DMS79 (cell line): ENCODE measurements at places on chromosomes 2 and 18.

GRCh38 chr2:101617188-101617587 is 80.3 kb upstream of the MAP4K4 start:
- no peak for DNase-seq

GRCh38 chr2:58137221-58137620 is 90.6 kb downstream of the VRK2 start:
- DNase-seq, result no peak

DNA sequence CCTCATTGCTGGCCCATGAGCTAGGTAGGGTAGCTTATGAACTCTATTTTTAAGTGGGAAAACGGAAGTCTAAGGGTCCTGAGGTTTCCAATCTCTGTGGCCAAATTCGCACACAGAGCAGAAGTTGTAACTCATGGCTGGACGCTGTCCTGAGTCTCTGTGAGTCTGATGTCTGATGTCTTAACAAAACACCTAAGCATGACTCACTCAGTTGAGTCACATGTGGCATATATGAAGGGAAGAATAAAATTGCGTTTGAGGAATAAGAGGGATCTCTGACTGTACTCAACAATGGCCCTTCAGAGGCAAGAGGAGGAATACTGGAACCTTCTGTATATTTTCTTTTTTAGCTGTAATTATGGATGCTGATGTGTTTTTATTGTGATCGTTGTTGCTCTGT is 569.7 kb downstream of the RIT2 start:
- DNase-seq, result no peak

DNA sequence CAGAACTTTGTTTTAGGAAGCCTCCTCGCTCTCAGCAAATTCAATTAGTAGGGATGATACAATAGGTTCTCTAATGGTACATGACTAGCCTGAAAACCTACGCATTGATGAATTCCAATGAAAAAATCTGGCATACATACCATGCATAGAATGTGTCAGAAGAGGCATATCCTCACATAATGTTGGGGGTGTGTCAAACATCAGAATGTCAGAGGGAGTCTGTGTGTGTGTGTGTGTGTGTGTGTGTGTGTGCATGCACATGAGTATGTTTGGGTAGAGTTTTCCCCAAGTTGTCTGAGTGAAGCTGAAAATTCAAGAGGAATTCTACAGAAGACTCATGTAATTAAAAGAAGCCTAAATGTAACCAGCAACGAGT is 78.5 kb downstream of the FIGN start:
- no peak for DNase-seq

DNA sequence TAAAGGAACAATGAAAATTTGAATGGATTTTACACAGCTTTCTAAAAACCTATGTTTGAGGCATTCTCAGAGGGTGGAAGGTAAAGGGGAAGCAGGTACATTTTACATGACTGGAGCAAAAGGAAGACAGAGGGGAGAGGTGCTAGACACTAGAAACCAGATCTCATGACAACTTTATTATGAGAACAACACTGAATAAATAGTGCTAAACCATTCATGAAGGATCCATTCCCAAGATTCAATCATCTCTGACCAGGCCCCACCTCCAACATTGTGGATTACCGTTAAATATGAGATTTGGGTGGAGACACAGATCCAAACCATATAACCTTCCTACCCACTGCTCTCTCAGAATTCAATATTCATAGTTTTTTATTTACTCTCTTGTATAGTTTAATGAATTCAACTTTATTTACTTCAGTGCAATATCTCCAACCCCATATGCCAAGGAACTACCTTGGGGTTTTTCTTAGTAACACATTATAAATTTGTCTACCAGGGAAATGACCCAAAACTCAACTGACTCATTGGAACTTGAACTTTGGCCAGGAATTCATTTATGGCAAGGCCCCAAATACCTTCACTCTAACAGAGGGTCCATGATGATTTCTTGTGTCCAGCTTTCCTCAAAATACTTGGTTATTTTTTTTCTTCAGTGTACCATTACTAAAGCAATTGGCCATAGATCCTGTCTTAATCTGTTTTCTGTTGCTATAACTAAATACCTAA is 317.8 kb downstream of the GULP1 start:
- DNase-seq, result no peak

GRCh38 chr2:201507725-201508124 is 56.2 kb downstream of the STRADB start:
- DNase-seq, result no peak

- no peak for DNase-seq
Measured at GRCh38 chr18:22838639-22839277, 94.4 kb upstream of the RBBP8 start.

- no peak for DNase-seq
Measured at GRCh38 chr2:233479616-233480489, 86.7 kb downstream of the USP40 start.

GRCh38 chr2:204604061-204604460 is 58.8 kb downstream of the PARD3B start:
- no peak for DNase-seq

GRCh38 chr2:84278386-84278785 is 180.7 kb downstream of the SUCLG1 start:
- DNase-seq, result no peak

DNA sequence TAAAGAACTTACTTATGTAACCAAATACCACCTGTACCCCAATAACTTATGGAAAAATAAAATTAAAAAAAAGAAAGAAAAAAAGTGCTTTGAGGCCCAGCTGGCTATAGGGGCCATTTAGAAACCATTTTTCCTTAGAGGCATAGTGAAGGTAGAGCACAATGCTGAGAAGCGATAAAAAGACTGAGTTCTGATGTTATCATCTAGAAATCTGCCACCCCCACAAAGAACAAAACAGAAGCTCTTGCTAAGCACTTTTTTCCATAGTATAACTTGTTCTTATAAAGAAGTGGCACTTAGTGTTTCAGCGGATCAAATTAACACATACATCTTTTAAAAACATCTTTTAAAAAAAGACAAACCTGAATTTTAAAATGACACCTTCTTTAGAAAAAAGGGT is 51.4 kb downstream of the ICOS start:
- DNase-seq, result no peak

DNA sequence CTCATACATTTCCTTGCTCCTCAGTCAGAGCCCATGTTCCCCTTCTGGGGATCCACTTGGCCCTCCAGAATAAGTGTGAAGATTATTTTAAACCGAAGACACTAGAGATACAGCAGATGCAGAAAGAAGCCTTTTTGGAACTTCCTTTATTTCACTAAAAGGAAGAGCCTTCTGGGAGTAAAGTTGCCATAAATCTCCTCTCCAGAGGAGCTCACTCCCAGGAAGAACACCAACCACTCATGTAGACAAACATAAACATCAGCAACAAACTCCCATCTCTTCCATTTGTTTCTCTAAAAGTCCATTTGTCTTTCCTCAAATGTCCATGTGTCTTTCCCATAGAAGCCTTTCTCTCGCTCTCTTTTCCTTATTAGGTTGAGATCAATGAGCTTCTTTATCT is 62.4 kb upstream of the MSH6 start:
- no peak for DNase-seq

DNA sequence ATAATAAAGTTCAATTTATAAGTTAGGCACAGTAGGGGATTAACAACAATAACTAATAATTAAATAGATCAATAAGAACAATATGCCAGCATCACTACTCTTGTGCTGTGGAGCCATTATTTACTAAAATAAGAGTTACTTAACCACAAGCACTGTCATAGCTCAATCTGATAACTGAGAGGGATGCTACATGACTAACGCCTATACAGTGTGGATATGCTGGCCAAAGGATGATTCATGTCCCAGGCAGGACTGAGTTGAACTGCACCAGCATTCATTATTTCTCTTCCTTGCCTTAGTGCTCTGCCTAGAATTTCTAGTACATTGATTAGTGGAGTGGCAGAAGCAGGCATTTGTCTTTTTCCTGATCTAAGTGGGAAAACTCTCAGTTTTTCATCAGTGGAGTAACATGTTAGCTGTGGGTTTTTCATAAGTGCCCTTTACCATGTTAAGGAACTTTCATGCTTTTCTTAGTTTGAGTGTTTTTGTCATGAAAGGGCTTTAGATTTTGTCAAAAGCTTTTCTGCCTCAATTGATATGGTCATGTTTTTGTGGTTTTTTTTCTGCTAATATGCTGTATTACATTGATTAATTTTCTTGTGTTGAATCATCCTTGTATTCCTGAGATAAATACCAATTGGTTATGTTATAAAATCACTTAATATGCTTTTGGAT is 21.7 kb downstream of the KIAA1328 start:
- no peak for DNase-seq

GRCh38 chr18:2651981-2652380 is 3.5 kb upstream of the SMCHD1 start:
- no peak for DNase-seq

DNA sequence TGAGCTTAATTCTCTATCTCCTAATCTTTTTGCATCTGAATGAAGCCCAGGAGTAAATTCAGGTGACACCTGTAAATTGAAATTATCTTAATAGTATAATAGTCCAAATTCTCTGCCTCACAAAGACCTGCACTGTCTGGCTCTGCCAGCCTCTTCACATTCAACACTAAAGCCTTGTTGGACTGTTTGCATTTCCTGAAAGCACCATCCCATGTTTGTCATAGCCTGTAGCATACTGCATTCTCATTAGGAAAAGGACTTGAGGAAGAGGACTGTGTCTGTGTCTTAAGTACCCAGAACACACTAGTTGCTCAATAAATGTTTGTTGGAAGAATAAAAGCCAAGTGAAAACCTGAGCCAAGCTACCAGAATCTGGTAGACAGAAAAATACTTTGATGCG is 42.9 kb upstream of the GRHL1 start:
- DNase-seq, result no peak

- no peak for DNase-seq
Measured at GRCh38 chr2:195342061-195342460, 315.0 kb upstream of the SLC39A10 start.

GRCh38 chr18:79139206-79139605 is 70.0 kb downstream of the ATP9B start:
- no peak for DNase-seq

GRCh38 chr2:230068016-230068650 is 591 bp downstream of the SLC16A14 start:
- no peak for DNase-seq

GRCh38 chr2:196241175-196241574 is 69.8 kb upstream of the STK17B start:
- no peak for DNase-seq

- no peak for DNase-seq
Measured at GRCh38 chr18:49096021-49096420, 145.3 kb upstream of the SMAD7 start.

- no peak for DNase-seq
Measured at GRCh38 chr18:24177499-24178133, 38.8 kb downstream of the CABYR start.

- DNase-seq, result no peak
Measured at GRCh38 chr2:17709897-17710296, 43.7 kb downstream of the SMC6 start.

DNA sequence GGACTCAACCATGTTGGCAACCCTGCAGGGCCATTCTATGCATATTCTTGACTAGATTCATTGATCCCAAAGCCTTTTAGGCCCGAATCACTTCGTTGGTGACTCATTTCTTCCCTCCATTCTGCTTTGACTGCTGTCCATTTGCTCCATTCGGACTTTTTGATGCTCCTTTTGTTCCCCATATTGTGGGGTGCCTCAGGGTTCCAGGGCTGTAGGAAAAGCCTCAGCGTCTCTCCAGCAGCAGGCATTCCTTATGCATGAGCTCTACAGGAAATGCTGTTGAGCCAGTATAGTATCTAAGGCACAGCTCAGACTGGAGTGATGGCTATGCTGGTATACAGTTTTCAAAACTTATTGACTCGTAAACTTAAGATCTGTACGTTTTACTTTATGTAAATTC is 292.6 kb downstream of the PRKCE start:
- DNase-seq, result no peak

DNA sequence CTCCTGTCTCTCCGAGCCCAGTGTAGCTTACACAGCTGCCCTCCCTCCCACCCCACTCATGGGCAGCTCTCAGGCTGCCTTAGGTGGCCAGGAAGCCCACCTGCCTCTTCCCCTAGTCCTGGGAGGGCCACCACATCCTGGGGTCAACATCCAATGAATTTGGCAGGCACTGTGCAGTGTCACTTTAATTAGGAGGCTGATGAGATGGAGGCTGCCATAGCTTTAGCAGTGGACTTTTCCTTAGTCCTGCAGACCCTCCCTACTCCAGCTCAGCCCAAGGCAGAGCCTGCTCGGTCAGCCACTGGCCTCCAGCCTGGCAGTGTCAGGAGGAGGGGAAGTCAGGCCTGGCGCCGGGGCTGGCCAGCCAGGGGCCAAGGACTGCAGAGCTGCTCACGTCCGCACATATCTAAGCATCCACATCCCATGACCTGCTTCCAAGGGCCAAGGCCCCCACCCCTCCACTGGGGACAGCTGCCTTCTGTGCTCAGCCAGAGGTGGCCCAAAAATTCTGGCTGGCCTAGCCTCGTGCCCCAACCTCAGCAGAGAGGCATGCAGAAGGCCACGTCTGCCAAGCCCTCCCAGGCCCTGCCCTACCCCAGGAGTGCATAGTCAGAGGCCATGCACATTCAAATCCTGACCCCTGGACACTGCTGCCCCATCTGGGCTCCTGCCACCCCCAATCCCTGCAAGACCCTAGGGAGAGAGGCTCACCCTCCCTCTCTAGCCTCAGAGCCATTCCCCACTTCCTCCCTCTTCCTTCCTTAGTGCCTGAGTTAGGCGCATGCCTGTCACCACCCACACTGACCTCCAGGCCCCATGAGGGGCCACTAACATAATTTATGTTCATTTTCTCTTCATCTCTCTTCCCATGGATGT is 33.1 kb downstream of the ADRA2B start:
- DNase-seq, result no peak

- DNase-seq, result peak; percentile 53
Measured at GRCh38 chr18:49560624-49561288, 1.1 kb upstream of the LIPG start.

GRCh38 chr2:109350526-109350925 is 221.5 kb downstream of the SH3RF3 start:
- no peak for DNase-seq

- no peak for DNase-seq
Measured at GRCh38 chr2:235940330-235940729, 227.9 kb downstream of the GBX2 start.

DNA sequence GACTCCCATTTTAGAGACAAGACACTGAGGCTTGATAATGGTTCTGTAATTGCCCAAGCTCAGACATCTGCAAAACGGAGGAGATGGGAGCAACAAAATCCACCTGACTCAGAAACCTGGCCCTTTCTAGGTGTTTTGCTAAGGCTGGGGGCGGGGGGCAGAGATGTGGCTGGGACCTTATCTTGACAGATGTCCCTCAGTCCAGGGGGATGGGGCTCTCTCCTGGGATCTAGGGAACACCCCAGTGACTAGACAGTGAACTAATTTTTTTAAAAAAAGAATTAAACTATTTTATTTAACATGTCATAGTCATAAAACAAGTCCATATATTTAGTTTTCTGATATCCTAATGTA is 32.0 kb upstream of the HAAO start:
- DNase-seq, result no peak

DNA sequence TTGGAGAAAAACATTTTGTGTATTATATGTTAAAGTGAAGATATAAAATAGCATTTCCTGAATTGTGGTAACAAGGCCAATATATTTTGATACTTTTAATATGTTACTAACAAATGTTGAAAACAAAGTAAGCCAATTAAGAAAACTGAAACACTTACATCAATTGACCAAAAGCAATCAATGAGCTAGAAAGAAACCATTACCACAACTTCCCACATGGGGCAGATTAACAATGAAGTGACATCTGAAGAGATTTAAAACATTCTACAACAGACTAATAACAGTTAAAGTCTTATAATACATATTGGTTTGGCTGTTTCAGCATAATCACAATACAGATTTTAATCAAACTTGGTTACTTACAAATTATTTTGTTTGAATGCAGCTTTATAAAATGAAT is 282.4 kb upstream of the NETO1 start:
- no peak for DNase-seq
